Left cardiac atrium (tissue), 4 donors: ENCODE measurements at places on chromosomes 2 and 18.

DNA sequence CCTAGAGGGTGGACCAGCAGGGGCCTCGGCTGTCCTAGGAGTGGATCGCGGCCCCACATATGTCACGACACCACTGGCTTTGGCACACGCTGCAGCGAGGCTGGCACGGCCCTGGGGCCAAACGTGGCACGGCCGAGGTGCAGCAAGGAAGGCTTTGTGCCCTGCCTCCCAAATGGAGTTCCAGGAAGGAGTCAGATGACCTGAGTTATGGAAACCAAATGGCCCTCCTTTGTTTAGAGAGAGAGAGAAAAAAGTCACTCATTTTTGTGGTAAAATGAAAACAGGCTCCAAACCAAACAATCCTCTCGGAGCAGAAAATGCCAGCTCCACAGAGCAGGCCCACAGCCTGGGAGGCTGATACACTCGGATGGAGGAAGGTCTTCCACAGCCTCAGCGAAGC lies 105.6 kb downstream of the ANTXR1 start:
- DNase-seq, result no peak

DNA sequence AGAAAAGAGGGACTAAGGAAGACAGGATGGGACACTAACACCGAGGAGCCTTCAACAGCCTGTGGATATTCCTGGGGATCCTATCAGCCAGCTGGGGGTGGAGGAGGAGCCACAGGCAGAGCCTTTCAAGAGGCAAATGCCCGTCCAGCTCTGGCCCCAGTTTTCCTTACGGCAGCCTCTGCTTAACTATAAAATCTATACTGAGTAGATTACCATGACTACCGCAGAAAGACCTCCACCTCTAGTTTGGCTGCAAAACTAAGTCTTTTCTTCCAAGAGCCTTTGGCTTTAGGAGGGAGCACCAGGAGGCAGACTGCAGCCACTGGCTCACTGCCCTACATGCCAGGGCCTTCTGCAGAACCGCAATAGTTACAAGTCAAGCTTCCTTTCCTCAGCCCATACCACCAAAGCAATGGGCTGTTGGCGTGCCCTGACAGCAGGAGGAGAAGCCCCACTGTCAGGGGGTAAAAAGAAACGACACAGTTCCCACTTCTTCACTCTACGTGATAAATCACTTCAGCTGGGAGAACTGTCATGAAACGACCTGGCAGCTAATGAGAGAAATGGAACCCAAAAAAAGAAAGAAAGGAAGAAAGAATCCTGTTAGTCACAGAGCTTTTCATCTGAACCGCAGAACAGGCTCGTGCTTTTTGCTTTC lies 25.1 kb upstream of the CREB1 start:
- DNase-seq, result peak; percentile 26

GRCh38 chr2:165957030-165957675 lies 3.6 kb upstream of the TTC21B start:
- peak; percentile 20 for DNase-seq

DNA sequence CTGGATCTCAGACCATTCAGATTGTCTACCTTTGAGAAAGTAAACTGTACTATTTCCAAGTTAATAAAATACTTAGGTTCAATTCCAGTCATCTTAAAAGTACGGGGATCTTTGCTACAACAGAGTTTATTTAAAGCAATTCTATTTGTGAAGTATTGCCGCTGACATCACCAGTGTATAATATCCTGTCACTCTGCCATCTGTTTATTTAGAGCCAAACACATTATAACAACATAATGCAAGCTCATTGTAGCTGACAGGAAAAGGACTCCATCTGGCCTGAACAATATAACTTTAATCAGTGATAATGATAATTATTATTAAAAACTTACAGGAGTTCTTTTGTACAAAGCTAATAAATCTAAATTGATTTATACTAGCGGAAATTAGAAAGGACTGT lies 786.8 kb downstream of the ERBB4 start:
- DNase-seq, result no peak
